ENCODE measurements at places on chromosomes 1 and 21.
A peak's percentile ranks its signal among the peaks of the same experiment; 100 is the strongest.

DNA sequence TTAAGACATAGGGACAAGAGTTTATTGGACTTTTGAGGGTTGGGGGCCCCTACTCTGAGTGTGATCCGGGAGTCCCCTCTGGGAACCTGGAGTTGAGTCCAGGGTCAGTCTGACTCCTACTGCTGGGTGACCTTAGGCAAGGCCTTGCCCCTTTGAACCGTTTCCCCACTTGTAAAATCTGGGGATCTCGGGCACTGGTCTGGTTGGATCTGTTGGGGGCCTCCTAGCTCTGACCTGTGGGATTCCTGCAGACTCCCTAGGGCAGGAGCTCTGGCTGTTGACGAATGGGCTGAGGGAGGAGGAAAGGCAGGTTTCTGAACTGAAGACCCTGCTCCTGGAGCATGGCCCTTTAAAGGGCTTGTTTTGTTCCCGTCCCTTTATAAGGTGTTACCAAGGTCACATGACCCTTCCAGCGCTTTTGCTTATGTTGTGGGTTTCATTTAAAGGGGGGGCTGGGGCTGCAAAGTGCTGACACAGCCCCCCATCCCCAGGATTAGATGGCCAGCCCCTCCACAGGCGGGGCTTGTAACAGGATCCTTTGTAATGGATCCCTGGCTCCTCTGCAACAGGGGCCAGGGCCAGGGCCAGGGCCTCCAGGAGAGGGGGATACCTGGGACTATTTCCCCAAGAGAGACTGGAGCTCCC, 50.7 kb downstream of the YARS1 start:
- DNase-seq: no peak

DNA sequence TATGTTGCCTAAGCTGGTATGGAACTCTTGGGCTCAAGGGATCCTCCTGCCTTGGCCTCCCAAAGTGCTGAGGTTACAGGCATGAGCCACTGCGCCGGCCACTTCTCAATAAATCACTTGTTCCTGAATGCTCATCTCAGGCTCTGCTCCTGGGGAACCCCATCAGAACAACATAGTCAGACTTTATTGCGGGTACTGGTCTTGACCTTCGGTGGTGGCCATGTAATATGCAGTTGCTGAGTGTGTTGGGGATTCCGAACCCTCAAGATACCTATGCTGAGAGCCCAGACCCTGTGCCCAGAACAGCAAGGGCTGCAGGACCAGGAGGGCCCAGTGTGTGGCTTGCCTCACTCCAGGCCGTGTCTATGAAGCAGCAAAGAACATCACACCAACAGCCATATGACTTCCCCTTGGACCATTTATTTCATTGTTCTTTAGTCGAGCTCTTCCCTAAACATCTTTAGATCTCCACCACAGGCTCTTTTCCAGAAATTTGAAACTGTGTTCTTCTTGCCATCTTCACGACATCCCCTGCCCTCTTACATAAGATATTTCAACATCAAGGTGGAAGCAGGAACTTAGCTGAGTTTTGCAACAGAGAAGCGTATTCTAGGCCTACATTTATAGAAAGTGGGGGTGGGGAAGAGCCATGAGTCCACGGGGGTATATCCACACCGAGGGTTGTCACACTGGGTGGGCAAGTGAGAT, 12.7 kb upstream of the SDHB start:
- DNase-seq: no peak

DNA sequence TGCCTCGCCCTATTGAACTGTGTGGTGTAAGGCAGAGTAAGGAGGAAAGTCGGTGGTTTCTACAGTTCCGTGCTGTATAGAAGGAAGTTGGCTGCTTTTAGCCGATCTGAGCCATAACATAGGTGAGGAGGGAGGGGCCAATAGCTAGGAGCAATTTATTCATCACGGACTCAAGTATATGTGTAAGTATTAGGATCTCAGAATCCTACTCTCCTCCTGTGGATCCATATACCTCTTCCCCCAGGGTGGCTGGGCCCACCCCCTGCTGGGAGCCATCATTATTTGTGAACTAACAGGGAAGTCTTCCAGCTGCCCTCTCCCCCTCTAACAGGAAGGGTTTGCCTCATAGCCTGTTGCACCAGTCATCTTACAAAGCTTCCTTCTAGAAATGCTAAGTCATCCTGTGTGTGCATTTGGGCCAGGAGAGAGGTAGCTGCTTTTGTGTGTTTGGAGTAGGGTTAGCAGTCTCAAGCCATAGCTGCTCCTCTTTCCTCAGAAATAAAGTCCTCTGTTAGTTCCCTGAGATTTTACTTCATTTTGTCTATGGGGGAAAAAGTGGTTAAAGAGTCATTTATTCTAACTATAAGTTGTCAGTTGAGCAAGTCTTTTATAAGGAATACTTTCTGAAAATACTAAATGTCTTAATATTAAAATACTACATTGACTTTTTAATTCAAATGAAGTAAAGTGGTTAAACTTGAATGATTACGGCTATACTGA, 14.9 kb upstream of the CENPS start:
- DNase-seq: no peak

DNA sequence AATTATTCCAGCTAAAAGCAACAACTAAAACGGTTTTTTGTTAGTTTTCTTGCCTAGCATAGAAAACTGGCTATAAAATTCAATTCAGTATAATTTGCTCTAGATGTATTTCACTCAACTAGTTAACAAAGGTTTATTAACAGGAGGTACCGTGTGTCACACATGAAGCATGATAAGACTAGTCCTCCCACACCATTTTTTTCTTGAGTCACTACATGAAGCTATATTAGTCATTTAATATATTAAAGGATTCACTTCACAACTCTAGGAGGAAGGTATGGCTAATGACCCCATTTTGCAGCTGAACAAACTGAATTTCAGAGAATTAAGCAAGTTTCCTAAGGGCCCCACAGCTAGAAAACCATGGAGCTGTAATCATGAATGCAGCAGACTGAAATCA, 307.8 kb upstream of the USP25 start:
- DNase-seq: no peak

DNA sequence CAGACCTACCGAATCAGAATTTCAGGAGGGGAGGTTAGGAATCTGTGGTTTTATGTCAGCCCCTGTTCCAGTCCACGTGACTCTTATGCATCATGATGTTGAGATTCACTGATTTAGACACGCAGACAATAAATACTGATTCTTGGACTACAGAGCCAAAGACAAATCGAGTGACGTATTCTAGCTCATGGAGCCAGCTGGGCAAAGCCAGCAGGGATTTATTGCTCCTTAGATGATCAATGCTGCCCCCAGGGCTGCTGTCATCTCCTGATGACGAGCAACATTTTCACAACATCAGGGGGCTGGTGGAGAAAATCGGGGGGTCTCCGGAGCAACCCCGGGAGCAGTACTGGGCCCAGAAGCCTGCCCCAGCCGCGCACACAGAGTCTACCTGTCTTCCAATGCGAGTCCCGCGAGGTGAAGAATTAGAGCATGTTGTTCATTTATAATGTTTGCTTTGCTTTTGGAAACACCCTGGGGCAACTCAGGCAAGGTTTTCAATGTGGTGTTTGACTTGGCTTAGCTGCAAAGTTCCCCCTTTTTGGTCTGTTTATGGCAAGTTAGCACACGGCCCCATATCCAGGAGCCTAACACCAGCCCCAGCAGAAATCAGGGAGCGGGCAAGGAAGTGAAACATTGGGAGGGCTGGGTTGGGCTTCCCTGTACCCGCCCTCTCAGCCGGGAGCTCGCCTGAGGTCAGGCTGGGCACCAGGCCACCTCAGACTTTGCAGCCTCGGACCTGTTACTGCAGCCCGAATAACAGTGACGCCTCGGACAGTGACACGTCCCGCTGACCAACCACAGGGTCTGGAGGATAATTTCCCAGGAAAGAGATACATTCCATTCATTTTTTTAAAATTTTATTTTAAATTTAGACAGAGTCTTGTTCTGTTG, 19.9 kb upstream of the CLDN14 start:
- no peak for DNase-seq

DNA sequence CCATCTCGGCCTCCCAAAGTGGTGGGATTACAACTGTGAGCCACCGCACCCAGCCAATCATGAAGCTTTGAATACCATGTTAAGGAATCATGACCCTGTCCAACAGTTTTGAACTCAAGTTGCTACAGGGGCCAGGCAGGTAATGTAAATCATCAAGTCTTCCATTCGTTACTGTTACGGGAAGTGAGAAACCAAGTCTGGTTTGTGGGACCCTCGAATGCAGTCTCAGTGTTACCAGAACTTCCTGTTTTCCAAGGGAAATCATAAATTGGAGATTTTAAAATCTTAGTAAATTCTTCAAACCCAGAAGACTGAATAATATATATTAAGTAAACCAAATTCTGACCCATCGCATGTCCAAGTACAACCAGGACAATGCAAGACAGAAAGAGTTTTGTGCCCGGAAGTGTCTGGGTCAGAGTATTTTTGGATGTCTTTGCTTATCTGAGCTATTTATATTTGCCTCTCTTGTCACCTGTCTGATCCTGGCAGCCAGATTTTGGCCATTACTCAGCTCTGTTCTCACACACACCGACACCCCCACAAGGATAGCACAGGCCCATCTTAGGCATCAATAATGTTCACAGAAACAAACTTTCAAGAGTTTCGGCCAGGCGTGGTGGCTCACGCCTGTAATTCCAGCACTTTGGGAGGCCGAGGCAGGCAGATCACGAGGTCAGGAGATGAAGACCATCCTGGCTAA, 8.8 kb downstream of the ATP5IF1 start:
- DNase-seq: no peak

- DNase-seq: no peak
These were observed 200.2 kb downstream of the APP start for GRCh38 chr21:25970254-25970930.

- peak; percentile 39 for DNase-seq
These were observed 65.2 kb upstream of the TARBP1 start for GRCh38 chr1:234544087-234544579.

Data from stimulated activated CD4-positive, alpha-beta T cell treated with anti-CD3 and anti-CD28 coated beads, Interleukin-12 subunit alpha, Interleukin-12 subunit beta, amount 100 ng/mL, for 48 hours (primary cell).